ENCODE measurements at places on chromosomes 11 and 22. TPM values are rescaled to one million over a fixed set of nuclear protein-coding genes. Genes with fewer than 3 reads are reported as not detected.

ACR gene
- total RNA-seq: 2.8 TPM

HPX gene
- 1.4 TPM for total RNA-seq

SLC22A12 gene
- total RNA-seq: not detected

GRCh38 chr22:29716814-29717545 is 2.8 kb upstream of the CABP7 start:
- no peaks in the 10 kb centered on the region for H3K36me3 ChIP-seq
- no peak overlapping the region for H3K4me3 ChIP-seq
- DNase-seq: peak; percentile 91
- no peak overlapping the region for H3K27ac ChIP-seq

DNA sequence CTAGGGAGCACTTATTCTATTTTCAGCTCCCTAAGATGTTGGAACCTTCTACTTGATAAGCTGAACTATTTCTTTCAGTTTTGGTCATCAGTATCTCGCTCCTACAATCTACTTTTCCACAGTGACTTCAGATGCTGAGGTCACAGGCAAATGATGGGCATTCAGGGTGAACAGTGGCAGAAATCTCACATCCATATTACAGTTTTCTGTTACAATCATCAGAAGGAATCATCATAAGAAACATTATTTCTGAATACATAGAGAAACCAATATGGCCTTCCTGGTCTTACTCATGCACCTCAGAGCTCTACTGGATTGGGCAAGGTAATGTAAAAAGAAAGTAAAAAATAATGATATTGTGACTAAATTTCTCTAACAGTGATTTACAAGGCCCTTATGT is 39.4 kb upstream of the DDI1 start:
- H3K36me3 ChIP-seq: no peaks in the 10 kb centered on the region
- peaks cover 2% of the 10 kb centered on the region for H3K27me3 ChIP-seq
- H3K4me3 ChIP-seq: no peak overlapping the region
- H3K4me1 ChIP-seq: no peaks in the 10 kb centered on the region

- H3K36me3 ChIP-seq: no peaks in the 10 kb centered on the region
- no peaks in the 10 kb centered on the region for H3K4me1 ChIP-seq
- peak; percentile 83 for DNase-seq
- no peak overlapping the region for H3K27ac ChIP-seq
These were observed 925 bp upstream of the KCNJ11 start for GRCh38 chr11:17389211-17389956.

DNA sequence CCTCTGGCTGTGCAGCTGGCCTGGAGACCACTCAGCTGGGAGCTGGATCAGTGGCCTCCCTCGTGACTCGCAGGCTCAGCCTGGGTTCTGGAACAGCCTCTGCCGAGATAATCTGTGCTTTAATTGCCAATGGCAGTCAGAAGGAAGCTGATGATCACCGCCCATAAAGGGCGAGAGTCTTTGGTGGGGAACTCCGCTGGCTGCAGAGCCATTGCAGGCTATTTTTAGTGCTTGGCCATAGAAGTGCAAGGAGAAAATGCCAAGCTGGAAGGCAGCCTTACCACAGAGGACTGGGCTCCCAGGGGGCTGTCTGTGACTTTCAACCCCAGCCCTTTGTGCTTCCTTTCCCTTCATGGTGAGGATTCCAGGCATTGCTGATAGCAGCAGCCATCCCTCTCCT is 62.2 kb upstream of the TENM4 start:
- H3K27ac ChIP-seq: no peak overlapping the region
- no peak for DNase-seq
- peaks cover 9% of the 10 kb centered on the region for H3K27me3 ChIP-seq
- H3K4me1 ChIP-seq: no peaks in the 10 kb centered on the region
- peaks cover 2% of the 10 kb centered on the region for H3K36me3 ChIP-seq

DNA sequence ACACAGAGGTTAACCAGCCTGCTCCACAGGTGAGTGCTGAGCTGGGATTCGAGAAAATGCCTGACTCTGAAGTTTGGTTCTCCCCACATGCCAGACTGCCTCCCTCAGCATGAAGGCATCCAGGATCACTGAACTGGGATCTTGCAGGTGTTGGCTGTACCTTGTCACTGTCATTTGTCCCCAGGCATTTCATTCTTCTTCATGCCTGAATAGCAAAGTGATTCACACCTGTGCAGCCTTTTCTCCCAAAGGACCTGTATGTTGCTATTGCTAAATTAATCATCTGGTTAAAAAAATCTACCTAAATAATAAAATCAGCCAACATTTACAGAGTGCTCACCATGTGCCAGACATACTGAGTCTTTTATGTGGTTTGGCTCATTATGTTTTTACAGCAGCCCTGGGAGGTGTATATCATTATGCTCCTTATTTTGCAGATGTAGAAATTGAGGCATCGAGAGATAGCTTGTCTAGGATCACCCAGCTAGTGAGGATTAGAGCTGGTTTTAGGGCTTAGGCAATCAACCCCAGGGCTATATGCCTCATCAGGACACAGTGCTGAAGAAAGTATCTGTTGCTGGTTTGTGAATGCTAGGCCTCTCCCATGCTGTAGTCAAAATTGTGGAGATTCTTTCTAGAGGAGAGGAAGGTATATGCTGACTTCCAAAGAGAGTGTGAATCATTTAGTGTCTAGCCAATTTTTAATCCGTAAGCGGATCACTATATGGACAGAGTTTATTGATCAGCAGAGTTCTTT is 204.4 kb downstream of the HIPK3 start:
- peaks cover 4% of the 10 kb centered on the region for H3K4me1 ChIP-seq
- no peak overlapping the region for H3K4me3 ChIP-seq
- no peak for DNase-seq
- peaks cover 2% of the 10 kb centered on the region for H3K27me3 ChIP-seq
